ENCODE measurements at places on chromosomes 3 and 15. TPM values are rescaled to one million over a fixed set of nuclear protein-coding genes. Genes with fewer than 3 reads are reported as not detected.

DNA sequence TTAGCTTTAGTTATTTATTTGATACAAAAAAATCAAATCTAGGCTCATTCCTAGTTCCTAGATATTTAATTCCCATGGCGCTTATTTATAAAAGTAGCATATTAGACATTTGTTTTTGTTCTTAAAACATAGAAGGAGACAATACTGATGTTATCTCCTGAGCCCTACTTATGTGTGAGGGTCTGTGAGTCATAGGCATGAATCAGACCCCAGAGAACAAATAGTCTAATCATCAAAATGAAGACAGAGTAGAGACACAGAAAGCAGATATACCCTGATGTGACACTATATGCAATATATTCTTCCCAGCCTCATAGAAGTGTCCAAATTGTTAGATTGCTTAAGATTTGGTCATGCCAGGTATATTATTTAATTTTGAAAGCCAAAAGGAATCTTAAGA is 44.9 kb downstream of the PEX5L start:
- H3K4me3 ChIP-seq: no peak overlapping the region
- H3K27me3 ChIP-seq: no peaks in the 10 kb centered on the region
- H3K4me1 ChIP-seq: no peaks in the 10 kb centered on the region
- DNase-seq: no peak
- no peaks in the 10 kb centered on the region for H3K36me3 ChIP-seq
- no peak overlapping the region for H3K27ac ChIP-seq

The MYH15 gene
- 0.08 TPM for total RNA-seq

- no peak for DNase-seq
- no peak overlapping the region for H3K4me3 ChIP-seq
- H3K27ac ChIP-seq: no peak overlapping the region
- no peaks in the 10 kb centered on the region for H3K4me1 ChIP-seq
These were observed 133.3 kb downstream of the SUCLG2 start for GRCh38 chr3:67521053-67521646.

DNA sequence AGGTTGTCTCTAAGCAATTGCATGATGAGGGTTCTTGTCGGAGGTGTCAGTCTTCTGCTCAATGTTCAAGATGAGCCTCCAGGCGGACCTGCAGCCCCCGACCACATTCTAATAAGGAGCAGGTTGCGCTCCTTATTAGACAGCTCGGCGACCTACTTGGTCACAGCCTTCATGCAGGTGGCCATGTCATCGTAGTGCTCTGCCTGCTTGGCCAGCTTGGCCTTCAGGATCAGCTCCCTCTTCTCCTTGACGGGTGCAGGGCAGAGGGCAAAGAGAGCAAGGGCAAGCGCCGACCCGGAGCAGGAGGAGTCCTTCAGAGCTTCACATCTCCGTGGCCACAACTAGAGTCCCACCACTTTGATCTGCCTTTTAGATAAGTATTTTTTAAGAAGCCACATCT is 113.5 kb downstream of the RASA2 start:
- no peaks in the 10 kb centered on the region for H3K36me3 ChIP-seq
- H3K4me3 ChIP-seq: no peak overlapping the region
- no peak overlapping the region for H3K27ac ChIP-seq
- DNase-seq: no peak
- no peaks in the 10 kb centered on the region for H3K27me3 ChIP-seq

The LRRC31 gene
- total RNA-seq: not detected

- H3K27ac ChIP-seq: no peak overlapping the region
- H3K4me3 ChIP-seq: no peak overlapping the region
- H3K4me1 ChIP-seq: no peaks in the 10 kb centered on the region
- no peak for DNase-seq
These were observed 181.6 kb downstream of the ADAMTSL3 start for GRCh38 chr15:83835479-83835878.

GRCh38 chr3:193732391-193732790 is 139.4 kb downstream of the OPA1 start:
- no peaks in the 10 kb centered on the region for H3K27me3 ChIP-seq
- H3K36me3 ChIP-seq: no peaks in the 10 kb centered on the region
- H3K27ac ChIP-seq: no peak overlapping the region
- H3K4me1 ChIP-seq: no peaks in the 10 kb centered on the region
- DNase-seq: no peak

- DNase-seq: no peak
- no peak overlapping the region for H3K4me3 ChIP-seq
- no peaks in the 10 kb centered on the region for H3K4me1 ChIP-seq
- H3K27ac ChIP-seq: no peak overlapping the region
These were observed 418.8 kb downstream of the OTOL1 start for GRCh38 chr3:161915418-161915750.

DNA sequence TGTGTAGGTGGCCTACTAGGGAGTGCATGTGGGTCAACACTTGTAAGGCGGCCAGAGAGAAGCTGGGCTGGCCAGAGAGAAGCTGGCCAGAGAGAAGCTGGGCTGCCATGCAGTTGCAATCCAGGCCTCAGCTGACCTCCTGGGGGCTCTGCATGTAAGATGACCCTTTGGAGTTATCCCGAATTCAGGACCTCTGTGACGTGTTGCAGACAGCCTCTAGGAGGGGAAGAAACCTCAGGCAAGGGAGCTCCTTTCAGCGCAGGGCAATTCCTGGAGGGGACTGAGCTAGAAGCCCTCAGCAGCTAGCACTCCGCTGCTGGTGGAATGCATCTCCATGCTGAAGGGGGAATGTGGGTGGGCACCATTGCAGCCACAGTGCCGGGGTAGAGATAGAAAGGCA is 15.8 kb upstream of the KBTBD12 start:
- no peaks in the 10 kb centered on the region for H3K36me3 ChIP-seq
- no peaks in the 10 kb centered on the region for H3K4me1 ChIP-seq
- DNase-seq: no peak
- no peaks in the 10 kb centered on the region for H3K27me3 ChIP-seq
- H3K27ac ChIP-seq: no peak overlapping the region

The EPHB1 gene
- 2.2 TPM for total RNA-seq

Data from heart left ventricle (tissue), 16 donors.